ENCODE measurements at places on chromosomes 3 and 15.

DNA sequence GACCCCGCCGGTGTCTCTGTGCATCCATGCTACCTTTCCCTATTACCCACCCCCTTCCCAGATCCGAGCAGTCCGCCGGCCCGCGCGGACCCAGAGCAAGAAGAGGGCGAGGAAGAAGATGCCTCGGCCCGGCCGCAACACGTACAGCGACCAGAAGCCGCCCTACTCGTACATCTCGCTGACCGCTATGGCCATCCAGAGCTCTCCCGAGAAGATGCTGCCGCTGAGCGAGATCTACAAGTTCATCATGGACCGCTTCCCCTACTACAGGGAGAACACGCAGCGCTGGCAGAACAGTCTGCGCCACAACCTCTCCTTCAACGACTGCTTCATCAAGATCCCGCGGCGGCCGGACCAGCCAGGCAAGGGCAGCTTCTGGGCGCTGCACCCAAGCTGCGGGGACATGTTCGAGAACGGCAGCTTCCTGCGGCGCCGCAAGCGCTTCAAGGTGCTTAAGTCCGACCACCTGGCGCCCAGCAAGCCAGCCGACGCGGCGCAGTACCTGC is 788 bp downstream of the FOXB1 start:
- DNase-seq = peak; percentile 45

DNA sequence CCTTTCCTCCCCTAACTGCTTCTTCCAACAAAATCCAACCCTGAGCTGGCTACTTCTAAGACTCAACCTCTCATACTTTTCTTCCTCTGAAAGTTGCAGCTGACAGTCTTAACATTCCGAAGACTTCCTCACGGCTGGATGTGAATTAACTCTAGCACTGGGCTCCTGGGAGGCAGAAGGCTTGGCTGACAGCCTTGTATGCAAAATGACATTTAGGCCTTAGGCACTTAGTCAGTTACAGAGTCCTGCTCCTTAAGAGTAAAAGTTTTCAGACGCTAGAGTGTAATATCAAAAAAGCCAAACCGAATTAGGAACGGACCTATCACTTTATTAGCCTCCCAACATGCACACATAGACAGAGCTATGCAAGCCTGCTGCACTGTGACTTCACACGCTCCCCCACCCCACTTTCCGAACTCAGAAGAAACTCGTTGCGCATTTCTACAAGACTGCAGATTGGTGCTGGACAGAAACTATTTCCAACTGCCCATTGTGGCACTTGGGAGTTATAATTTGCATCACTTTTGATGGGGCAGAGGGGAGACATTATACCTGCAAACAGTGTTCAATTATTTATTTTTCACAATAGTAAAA is 15.5 kb upstream of the ANXA2 start:
- no peak for DNase-seq

- DNase-seq = no peak
Observed at GRCh38 chr15:51189669-51190385, 95.1 kb upstream of the TNFAIP8L3 start.

DNA sequence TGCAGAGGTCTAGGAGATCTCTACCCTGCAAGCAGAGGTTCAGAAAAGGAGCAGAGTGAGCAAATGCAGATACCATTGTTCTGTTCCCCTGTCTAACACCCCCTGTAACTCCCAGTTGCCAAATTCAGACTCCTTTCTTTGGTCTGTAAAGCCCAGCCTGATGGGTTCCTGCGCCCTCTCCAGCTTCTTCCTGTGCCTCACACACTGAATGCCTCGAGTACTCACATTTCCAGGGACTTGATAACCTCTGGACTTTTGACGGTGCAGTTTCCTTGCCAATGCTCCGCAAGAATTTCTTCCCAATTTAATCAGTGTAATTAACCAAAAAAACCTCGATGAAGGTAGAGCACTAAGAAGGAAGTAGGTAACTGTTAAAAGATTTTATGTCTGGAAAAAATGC is 19.3 kb downstream of the PDE8A start:
- no peak for DNase-seq

- DNase-seq = no peak
Observed at GRCh38 chr3:148512648-148513047, 185.1 kb upstream of the AGTR1 start.

DNA sequence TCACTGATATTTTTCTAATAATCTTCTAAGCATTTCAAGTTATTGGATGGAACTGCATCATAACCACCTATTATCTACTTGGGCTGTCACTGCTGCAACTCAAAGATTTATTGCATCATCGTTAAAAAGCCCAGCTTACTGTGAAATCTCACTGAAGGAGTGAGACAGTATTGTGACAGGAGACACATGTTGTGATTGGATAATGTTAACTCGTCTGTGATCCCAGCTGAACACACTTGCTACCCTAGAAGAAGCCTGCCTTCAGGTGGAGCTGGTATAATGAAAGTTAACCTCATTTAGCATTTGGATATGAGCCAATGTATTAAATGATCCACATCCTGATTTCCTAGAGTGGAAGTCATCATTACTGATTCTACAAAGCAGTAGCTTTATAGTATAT is 138.1 kb downstream of the MAP2K5 start:
- no peak for DNase-seq

DNA sequence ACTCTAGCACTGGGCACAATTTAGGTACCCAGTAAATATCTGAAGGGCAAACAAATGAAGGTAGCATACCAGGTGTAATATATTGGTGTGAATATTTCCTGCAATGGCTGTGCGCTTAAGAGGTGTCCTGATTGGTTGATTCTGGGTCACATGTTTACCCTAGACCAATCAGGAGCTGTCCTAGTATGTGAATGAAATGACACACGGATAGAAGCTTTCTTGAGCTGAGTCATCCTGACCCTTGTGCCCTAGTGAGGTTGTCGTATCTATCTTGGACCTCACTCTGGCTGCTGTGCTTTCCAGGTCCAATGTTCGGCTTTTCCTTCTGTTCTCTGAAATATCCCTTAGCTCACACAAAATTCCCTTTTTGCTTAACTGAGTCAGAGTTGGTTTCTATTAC is 58.1 kb upstream of the FOXP1 start:
- DNase-seq = no peak

DNA sequence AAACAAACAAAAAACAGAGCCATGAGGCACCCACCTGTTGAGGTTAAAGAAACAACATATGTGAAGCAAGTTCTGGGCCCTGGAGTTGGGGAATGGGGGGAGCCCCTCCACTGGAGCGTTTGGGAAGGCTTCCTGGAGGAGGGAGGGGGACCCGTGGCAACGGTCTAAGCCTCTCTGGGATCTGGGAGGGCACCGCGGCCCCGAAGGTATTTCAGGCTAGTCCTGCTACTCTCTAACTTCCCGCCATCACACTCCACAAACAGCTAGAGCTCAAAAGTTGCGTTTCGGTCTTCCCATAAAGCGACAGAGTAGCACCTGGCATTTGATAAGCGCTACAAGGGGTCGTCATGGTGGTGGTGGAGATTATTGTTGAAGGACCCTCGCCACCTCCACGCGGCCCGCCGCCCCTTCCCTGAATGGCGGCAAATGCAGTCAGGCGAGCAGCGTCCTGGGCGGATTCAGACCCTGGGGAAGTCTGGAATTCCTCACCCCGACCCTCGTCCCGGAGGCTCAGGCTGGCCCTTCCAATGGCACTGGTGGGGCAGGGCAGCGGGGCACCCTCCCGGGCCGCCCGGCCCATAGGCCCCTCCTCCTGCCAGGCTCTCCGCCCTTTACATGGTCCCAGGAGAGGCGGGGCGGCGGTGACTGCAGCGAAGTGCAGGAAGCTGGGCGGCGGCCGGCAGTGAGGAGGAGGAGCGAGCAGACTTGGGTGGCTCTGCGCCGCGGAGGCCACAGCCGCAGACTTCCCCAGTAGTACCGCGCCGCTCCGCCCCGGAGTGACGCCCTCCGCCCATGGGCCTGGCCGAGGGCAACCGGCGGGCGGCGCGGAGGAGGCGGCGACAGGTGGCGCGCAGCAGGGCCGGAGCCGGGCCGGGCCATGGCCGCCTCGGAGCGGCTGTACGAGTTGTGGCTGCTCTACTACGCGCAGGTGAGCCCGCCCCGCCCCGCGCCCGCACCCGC is at the start of gene NBEAL2:
NBEAL2 (plus strand) TSS at position 682 of the 960 bp plus-strand sequence; CDS start at position 878, 196 bp downstream.
- DNase-seq = peak; percentile 99

DNA sequence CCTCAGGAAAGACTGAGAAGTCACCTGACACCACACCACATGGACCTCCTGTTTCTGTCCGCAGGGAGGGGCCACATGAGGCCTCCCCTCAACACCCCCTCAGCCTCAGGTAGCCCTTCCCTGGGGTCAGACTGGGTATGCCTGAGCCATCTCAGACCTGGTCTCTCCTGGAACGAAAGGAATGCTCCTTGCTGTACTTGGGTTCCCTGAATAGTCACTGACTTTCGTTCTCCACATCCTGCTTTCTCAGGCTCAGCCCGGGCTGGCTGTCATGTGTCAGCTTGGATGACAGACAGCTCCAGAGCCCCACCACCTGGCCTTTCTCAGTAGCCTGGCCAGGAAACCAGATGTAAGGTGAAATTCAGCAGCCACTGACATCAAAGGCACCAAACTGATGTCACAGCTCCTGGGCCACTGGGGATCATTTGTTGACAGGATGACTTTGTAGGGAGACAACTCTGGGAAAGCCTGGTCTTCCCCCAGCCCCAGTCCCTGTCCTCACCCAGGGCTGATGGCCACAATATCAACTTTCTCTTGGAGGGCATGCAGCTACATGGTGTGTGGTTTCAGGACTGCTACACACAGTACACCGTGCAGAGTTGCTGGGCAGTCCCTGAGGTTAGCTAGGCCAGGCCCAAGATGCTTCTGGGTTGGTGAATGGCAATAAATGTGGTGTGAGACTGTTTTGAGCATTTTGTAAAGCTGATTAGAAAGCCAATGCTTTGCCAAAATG is 141.4 kb upstream of the MRPS22 start:
- DNase-seq = peak; percentile 10

DNA sequence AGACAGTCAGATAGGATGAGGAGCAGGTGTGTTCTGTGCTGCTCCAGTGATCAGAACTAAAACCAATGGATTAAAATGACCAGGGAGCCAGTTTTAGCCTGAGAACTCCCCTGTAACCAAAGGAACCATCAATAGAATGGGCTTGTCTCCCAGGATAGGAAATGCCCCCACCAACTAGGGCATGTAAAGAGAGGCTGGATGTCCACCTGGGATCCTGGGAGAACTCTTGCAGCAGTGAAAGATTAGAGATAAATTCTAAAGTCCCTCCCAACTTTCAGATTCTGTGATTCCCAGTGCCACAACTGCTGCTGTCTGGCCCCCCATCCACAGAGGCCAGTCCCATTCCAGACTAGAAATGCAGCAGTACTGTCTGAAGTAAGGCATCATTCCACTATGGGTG is 33.8 kb downstream of the HDC start:
- no peak for DNase-seq

DNA sequence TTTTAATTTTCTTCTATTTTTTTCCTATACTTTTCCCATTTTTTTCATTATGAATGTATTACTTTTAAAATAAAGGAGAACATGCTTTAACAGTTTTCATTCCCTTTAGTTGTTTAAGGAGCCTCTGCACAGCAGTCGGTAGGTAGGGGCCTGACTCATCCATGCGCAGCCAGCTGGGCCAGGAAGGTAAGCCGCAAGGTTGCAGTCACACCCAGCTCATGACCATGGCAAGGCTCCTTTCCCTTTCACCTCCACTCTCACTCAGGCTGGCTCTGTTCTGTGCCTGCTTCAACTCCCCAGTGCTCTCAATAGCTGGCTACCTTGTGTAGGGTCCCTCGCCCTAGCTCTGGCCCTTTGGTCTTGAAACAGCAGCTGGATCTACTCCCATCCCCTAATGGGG is 17.4 kb upstream of the ANKRD34C start:
- no peak for DNase-seq

DNA sequence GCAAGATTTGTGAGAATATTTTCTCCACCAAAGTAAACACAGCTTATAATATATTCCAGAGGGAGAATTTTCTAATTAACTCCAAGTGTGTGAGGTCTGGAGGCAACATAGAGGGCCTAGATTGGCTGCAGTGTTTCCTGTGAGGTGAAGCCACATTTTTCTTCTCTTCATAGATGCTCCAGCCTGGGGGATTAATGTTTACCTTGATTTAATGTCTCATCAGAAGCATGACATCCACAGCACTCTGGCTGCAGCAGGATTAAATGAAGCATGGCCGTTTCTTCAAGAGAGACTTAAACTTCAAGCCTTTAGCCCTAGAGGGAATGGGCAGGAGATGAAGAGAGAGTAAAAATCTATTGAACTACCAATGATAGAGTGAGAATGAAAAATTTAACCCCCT is 137.9 kb upstream of the ZBTB20 start:
- no peak for DNase-seq

DNA sequence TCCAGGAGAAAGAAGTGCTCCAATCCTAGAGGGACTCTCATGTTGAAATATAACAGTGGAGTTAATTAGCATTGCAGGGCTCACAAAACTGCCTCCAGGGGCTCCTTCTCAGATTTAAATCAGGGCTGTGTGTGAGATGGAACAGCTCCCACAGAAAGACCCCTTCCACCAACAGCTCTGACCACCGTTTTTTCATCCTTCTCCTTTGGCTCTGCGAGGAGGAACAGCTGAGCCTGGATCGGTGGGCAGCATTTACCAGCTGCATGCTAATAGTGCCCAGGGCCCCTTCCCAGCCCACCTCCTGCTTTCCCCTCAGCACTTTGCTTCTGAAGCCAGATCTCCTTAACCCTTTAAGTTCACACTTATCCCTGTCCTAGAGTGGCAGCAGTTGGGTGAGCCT is 119.2 kb upstream of the UBE2E1 start:
- DNase-seq = no peak

- peak; percentile 46 for DNase-seq
Observed at GRCh38 chr15:45126535-45127158, 3.0 kb downstream of the DUOXA1 start.
